Fibroblast of lung (primary cell): ENCODE measurements at places on chromosomes 3 and 15. TPM values are rescaled to one million over a fixed set of nuclear protein-coding genes. Genes with fewer than 3 reads are reported as not detected.
A peak's percentile ranks its signal among the peaks of the same experiment; 100 is the strongest.

Gene SCAMP2
- 11.8 and 15.5 TPM in 2 replicates for total RNA-seq

Gene DGKG
- total RNA-seq = 0.51 and 4.8 TPM in 2 replicates

Gene TEX264
- total RNA-seq = 51.0 and 54.4 TPM in 2 replicates

Gene SLC51A
- not detected in 2 replicates for total RNA-seq

Gene SV2B
- total RNA-seq = under 0.01 and 0.26 TPM in 2 replicates

DNA sequence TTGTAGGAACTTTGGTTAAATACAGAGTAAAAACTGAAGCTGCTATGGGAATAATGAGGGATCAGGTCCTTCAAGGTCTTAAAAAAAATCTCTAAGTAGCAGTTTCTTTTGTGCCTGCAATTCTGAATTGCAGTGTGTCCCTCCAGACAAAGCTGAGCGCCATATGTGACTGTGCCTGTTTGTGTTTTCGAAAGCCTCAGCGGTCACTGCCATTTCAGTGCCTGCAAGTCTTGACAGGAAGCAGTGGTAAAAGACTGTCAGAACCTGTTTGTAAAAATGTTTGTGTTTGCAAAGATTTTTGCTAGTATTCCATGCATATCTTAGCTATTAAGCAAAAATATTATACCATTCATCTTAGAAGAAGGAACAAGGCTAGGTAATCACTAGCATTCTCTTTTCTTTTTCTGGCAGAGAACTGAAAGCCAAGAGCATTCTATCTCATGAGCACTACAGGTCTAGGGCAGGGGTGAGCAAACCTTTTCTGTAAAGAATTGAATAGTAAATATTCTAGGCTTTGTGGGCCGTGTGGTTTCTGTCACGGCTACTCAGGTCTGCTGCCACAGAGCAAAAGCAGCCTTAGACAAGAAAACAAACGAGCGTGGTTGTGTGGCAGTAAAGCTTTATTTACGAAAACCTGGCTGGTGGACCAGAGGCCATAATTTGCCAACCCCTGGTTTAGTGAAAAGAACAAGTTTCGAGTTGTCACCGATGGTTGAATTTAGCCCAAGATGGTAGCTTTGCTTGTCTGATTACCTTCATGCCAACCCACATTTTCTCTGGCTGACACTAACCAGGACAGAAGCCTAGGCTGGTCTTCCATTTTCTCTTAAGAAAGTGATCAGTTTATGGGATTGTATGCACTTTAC lies 134.4 kb downstream of the CACNA1D start:
- no peak overlapping the region for H3K27ac ChIP-seq
- H3K36me3 ChIP-seq = no peaks in the 10 kb centered on the region
- H3K4me1 ChIP-seq = no peaks in the 10 kb centered on the region
- no peaks in the 10 kb centered on the region for H3K27me3 ChIP-seq
- DNase-seq = no peak

- H3K27ac ChIP-seq = no peak overlapping the region
- H3K4me3 ChIP-seq = no peak overlapping the region
- H3K36me3 ChIP-seq = no peaks in the 10 kb centered on the region
- no peaks in the 10 kb centered on the region for H3K4me1 ChIP-seq
These were observed 58.5 kb downstream of the TGFBR2 start for GRCh38 chr3:30664884-30665283.

GRCh38 chr3:58429657-58430056 lies 4.0 kb downstream of the PDHB start:
- no peak overlapping the region for H3K4me3 ChIP-seq
- no peak overlapping the region for H3K27ac ChIP-seq
- DNase-seq = no peak
- peaks cover 11% of the 10 kb centered on the region for H3K36me3 ChIP-seq
- H3K4me1 ChIP-seq = peaks cover 9% of the 10 kb centered on the region

GRCh38 chr3:53078656-53079055 lies 32.8 kb upstream of the SFMBT1 start:
- no peaks in the 10 kb centered on the region for H3K27me3 ChIP-seq
- H3K36me3 ChIP-seq = no peaks in the 10 kb centered on the region
- no peak overlapping the region for H3K27ac ChIP-seq
- DNase-seq = no peak

- H3K36me3 ChIP-seq = no peaks in the 10 kb centered on the region
- DNase-seq = peak; percentile 86
- H3K4me1 ChIP-seq = peaks cover 2% of the 10 kb centered on the region
- H3K27me3 ChIP-seq = no peaks in the 10 kb centered on the region
- peak overlapping the region; percentile 6 for H3K27ac ChIP-seq
These were observed 1024.9 kb downstream of the TUSC7 start for GRCh38 chr3:117734496-117734895.

GRCh38 chr15:39575180-39575579 lies 5.7 kb upstream of the THBS1 start:
- H3K4me3 ChIP-seq = no peak overlapping the region
- no peak for DNase-seq
- no peaks in the 10 kb centered on the region for H3K27me3 ChIP-seq
- peaks cover 11% of the 10 kb centered on the region for H3K4me1 ChIP-seq

- H3K27me3 ChIP-seq = no peaks in the 10 kb centered on the region
- no peak overlapping the region for H3K4me3 ChIP-seq
- no peaks in the 10 kb centered on the region for H3K4me1 ChIP-seq
These were observed 71.5 kb upstream of the EIF1B start for GRCh38 chr3:40237889-40238571.

- no peak overlapping the region for H3K27ac ChIP-seq
- no peak overlapping the region for H3K4me3 ChIP-seq
- no peaks in the 10 kb centered on the region for H3K36me3 ChIP-seq
- DNase-seq = no peak
These were observed 21.7 kb downstream of the GPR176 start for GRCh38 chr15:39898317-39898716.

DNA sequence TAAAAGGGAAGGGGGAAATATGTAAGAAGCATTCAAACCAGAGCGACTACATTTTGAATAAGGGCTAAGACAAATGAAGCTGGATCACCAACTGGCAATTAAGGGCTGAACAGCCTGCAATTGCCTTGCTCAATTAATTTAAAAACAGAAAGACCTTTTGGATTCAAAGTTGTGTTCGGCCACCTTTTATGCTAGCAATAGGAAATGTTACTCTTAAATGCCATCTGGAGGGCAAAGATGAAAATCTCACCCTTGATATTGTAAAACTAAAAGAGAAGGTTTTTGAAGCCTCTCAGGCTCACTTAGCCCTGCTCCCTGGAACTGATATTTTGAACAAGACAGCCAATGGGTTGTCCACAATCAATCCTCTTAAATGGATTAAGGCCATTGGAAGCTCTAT lies 44.2 kb downstream of the ACAD9 start:
- no peak for DNase-seq
- H3K4me1 ChIP-seq = no peaks in the 10 kb centered on the region
- no peaks in the 10 kb centered on the region for H3K36me3 ChIP-seq
- no peak overlapping the region for H3K4me3 ChIP-seq
